Stimulated activated CD4-positive, alpha-beta T cell treated with anti-CD3 and anti-CD28 coated beads, TNF-alpha, amount 100 ng/mL, for 1 hour (primary cell): ENCODE measurements at places on chromosomes 7 and 10.

DNA sequence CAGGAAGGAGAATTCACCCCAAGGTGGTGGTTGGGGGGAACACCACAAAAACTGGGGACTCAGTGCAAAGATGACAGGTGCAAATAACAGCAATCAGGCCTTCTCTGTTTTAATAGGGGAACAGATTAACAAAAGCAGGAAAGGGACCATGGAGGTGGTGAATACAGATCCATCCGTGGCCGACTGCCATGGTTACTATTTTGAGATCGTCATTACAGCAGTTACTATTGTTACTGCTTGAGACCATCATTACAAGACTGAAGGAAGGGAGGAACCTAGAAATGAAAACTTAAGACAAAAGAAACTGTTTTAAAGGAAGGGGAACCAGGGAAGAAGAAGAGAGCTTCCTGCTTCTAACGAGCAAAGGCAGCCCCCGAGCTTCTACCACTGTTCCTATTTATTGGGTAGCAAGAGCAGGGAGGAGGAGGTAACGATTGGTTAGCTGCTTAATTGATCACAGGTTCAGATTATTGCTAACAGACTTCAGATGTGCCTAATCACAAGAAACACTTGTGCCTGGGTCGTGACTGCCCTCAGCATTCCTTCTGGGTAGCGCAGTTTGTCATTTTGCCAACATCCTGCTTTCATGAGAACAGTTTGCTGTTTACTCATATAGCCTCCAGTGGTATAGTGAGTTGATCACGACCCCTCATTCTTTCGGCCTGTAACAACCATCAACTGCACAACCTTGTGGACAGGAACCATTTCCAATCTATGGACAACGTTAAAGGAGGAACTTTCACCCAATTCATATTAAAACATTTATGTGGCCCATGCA, 216.3 kb downstream of the CHCHD3 start:
- no peak for DNase-seq

GRCh38 chr7:81420526-81421226, 349.2 kb downstream of the HGF start:
- no peak for DNase-seq

DNA sequence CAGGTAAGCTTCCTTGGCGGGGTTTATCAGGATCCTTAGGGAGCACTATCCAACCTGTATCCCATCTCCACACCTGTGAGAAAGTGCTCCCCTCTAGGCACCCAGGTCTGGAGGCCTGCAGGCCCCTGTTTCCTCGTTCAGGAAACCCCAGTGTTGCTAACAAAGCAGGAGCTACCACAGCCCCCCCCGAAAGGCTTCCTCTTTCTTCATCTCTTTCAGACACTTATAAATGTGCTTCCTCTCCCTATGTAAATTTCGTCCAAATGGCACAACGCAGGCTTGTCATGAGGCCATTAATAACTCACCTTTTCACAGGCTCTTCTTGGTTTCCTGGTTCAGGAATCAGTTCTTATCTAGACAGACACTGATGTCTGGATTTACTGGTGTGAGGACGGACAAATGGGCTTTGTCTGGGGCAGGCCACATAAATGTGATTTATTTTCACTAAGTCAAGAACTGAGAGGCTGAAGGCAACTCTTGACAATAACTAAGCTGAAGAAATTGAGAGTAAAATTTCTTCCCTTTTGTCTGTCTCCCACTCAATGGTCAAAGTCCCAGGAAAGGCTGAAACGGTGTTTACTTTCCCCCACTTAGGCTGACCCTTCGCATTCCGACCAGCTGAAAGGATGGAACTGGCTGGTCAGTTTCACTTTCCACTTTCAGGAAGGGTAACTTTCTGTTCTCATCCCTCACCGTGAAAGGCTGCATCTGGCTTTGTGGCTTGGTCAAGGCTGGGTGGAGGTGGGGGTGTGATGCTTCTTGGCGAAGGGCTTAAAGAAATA, 46.8 kb downstream of the PIK3AP1 start:
- DNase-seq, result no peak

DNA sequence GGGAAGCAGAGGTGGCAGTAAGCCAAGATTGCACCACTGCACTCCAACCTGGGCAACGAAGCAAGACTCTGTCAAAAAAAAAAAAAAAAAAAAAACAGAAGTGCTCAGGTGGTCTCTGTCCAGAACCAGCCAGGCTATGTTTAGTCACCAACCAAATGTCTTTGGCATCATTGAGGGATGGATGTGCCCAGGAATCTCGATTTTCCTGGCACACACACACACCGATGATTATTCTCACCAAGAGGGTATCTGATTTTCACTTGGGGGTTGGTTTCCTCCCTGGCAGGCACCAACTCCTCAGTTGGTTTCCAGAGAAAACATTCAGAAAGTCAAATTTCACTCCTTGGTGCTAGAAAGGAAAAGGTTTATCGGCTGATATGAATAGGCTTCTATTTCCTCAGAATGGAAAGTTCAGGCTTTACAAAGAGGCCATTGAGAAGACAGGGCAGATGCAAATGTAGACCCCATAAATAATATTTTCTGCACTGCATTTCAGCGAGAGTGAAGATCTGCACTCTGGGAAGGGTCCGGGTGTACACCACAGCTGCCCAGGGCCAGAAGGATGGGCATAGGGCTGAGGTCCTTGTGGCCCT, 154.8 kb downstream of the TNS3 start:
- DNase-seq, result no peak

DNA sequence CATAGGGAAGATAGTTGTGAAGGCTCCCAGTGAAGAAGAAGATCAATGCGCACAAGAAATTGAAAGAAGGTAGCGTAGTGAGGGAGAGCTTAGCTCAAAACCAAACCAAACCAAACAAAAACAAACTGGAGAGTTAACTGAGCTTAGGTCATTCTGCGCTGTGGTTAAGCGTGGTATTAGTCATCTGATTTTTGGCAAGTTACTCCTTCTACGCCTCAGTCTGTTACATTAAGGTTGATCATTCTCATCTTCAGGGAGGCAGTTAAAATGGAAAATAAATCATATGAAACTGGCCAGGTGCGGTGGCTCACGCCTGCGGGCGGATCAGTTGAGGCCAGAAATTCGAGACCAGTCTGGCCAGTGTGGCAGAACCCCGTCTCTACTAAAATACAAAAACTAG, 259.7 kb downstream of the EXOC4 start:
- DNase-seq, result no peak

GRCh38 chr7:55343002-55343781, 21.9 kb upstream of the LANCL2 start:
- no peak for DNase-seq

DNA sequence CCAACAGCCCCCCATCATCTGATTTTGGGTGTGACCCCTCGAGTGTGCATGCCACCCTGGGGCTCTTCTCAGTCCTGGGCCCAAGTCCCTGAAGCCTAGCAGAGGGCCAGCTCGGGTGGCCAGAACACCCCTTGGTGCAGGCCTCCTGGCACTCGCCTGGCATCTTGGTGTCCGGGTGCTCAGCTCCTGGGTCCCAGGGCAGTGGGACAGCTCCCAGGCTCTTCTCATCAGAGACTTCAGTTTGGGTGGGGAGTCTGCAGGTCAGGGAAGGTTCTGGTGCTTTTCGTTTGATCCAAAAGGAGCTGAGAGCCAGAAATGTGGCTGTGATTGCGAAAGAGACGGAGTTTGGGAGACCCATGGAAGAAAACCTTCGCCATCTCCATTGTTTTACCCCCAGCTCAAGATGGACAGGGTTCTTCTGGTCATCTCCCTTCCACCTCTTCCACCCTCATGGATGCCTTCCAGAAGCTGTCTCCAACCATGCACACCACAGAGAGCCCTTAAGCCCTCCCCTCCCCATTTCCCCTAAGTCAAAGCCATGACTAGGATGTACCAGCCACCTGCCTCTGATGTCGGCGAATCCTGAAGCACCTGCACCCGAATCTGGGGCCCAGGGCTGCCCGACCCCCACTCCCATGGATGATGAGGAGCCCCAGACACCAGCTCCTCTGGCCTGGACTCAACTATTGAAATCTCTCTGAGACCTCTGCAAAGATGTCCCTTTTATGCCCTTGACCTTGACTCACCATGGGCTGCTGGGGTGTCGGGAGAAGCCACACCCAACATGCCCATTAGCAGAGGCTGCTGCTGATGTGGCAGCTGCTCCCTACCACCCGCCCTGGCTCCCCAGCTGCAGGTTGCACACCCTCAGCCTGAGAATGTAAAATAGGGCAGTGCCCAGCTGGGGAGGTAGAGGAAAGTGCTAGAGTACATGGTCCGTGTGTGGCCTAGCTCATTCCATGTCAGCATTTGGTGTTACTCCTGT, 55.3 kb downstream of the ADCYAP1R1 start:
- no peak for DNase-seq

- DNase-seq, result no peak
These were observed 194.8 kb downstream of the GRM8 start for GRCh38 chr7:127057918-127058317.

GRCh38 chr7:158825628-158826289, 3.5 kb downstream of the ESYT2 start:
- no peak for DNase-seq

GRCh38 chr10:28201410-28202400, 101.2 kb downstream of the MPP7 start:
- no peak for DNase-seq

DNA sequence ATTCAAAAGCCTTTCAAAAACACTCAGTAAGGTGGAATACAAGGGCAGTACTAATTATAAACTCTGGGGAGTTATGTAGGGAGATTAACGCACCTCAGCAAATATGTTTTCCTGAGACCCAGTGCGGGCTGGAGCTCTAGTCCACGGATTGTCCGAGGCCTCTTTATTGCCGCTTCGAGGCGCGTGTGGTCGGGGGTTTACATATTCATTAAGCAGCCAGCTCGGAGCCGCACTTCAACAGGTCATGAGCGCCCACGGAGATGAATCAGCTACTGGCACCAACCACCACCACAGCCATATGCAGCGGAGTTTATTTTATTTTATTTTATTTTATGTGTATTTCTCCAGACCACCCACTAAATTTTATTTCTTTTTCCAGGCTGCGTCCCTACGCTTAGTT, 195.9 kb upstream of the ADARB2 start:
- no peak for DNase-seq
